ENCODE measurements at places on chromosomes 1 and 21. TPM values are rescaled to one million over a fixed set of nuclear protein-coding genes. Genes with fewer than 3 reads are reported as not detected.

Gene TAL1
- 84.5 TPM for total RNA-seq

Gene C8B
- total RNA-seq, result not detected

Gene AGMAT
- total RNA-seq, result 1.2 TPM

Gene ABCG1
- total RNA-seq, result 111 TPM

Gene SNX7
- total RNA-seq, result 37.9 TPM

Gene LMX1A
- not detected for total RNA-seq

Gene TEDDM1
- not detected for total RNA-seq

Gene NAXE
- total RNA-seq, result 77.6 TPM

Gene OR2T2
- total RNA-seq, result not detected

Gene DMRTB1
- not detected for total RNA-seq

Gene ERICH3
- total RNA-seq, result not detected

Gene NUP210L
- 0.09 TPM for total RNA-seq

Gene EXO1
- total RNA-seq, result 17.6 TPM

Gene LAD1
- 0.09 TPM for total RNA-seq

Gene FAM151A
- total RNA-seq, result not detected

Gene FCGR1A
- total RNA-seq, result not detected

Gene NHLH1
- under 0.01 TPM for total RNA-seq

Gene LCA5L
- total RNA-seq, result 1.7 TPM

Gene PKNOX1
- total RNA-seq, result 17.9 TPM

Gene GOLT1A
- total RNA-seq, result not detected

Gene RRP1
- total RNA-seq, result 22.7 TPM

Gene RAP1GAP
- total RNA-seq, result 0.05 TPM

Gene ALX3
- not detected for total RNA-seq

Gene KCNJ15
- total RNA-seq, result 1.4 TPM

Gene PTPRF
- total RNA-seq, result 108 TPM

Gene USP1
- 51.7 TPM for total RNA-seq

Gene RAB3B
- total RNA-seq, result 1.0 TPM

Gene SSBP3
- total RNA-seq, result 9.6 TPM

Gene GSTM5
- total RNA-seq, result not detected

Gene MRPL55
- 55.7 TPM for total RNA-seq

Gene CD2
- total RNA-seq, result not detected

Gene KLF17
- not detected for total RNA-seq

Gene HSD3B1
- total RNA-seq, result not detected

Gene FAM72A
- total RNA-seq, result 5.9 TPM

Gene C1orf87
- not detected for total RNA-seq

Gene FNDC10
- total RNA-seq, result 1.4 TPM

Gene SCAF4
- 5.3 TPM for total RNA-seq

Gene FAM43B
- total RNA-seq, result not detected

Gene GBP7
- total RNA-seq, result not detected

Gene KIF2C
- 11.7 TPM for total RNA-seq

Gene NEGR1
- under 0.01 TPM for total RNA-seq

Gene NSUN4
- total RNA-seq, result 22.5 TPM

Gene IFI44
- 9.5 TPM for total RNA-seq
